M059J (cell line): ENCODE measurements at places on chromosomes 13 and 19. TPM values are rescaled to one million over a fixed set of nuclear protein-coding genes. Genes with fewer than 3 reads are reported as not detected.

Gene FSD1
- 11.7 and 14.7 TPM in 2 replicates for total RNA-seq

Gene HSD17B14
- 20.9 and 22.7 TPM in 2 replicates for total RNA-seq

Gene MBD3L2
- total RNA-seq: not detected in 2 replicates

Gene ZSWIM9
- total RNA-seq: 0.52 and 1.6 TPM in 2 replicates

Gene IGSF23
- 0.22 and 0.81 TPM in 2 replicates for total RNA-seq

Gene ZNF525
- total RNA-seq: 8.7 and 9.3 TPM in 2 replicates

Gene CLEC17A
- not detected in 2 replicates for total RNA-seq

Gene ZNF607
- 1.6 and 4.8 TPM in 2 replicates for total RNA-seq

Gene GPALPP1
- 13.4 and 25.8 TPM in 2 replicates for total RNA-seq

Gene EDNRB
- total RNA-seq: 2.2 and 3.6 TPM in 2 replicates

Gene KASH5
- total RNA-seq: not detected in 2 replicates

Gene GARIN5A
- total RNA-seq: 0.20 and 1.1 TPM in 2 replicates
